ENCODE measurements at places on chromosomes 7 and 10.

DNA sequence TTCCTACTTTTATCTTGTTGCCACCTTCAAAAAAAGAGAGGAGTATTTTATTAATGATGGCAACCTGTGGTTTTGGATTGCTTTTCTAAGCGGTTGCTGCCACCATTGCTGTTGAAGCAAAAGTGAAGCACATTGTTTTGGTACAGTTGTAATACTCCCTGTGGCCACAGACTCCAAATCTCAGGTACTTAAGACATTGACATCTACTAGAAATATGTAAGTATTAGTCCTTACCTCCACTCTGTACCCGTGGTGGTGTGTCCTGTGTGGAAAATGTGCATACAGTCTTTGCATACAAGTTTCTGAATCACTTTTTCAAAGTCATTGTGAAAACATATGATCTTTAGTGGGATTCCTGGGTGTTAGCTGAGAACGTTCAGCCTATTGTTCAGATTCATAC is 85.7 kb downstream of the ANLN start:
- no peak for DNase-seq

DNA sequence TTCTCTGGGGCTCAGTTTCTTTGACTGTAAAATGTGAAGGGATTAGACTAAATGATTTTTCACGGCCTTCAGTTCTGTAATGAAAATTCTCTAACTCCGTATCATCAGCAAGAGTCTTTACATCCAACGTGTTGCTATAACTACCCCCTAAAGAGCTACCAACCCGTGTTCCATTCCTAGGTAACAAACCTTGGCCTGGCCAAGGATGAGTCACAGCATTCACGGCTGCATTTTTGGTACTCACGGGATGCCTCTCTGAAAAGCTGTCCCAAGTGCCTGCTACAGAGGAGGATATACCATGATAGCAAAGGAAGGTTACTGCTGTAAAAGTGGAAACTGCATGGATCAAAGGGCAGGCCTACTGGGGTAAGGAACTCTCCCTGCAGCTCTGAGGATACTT is 5.9 kb downstream of the LRRC4 start:
- peak; percentile 20 for DNase-seq

GRCh38 chr10:15045380-15045779 is 1.6 kb downstream of the OLAH start:
- DNase-seq = no peak

DNA sequence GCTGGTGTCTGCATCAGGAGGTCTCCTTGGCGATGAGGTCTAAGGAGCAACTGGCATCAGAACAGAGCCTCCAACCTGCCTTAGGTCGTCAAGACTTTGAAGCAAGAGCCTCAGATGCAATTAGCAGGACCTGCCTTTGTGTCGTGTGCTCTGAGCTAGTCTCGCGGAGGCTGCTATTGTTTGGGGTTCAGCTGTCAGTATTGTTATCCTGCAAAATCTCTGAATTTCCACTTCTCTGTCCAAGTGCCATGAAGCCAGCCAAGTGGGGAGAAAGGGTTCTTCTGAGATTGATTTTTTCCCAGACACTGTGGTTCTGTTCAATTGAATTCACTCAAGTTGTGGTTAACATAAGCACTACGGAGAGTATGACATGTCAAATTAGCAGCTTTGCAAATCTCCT is 78.7 kb downstream of the ADARB2 start:
- no peak for DNase-seq

DNA sequence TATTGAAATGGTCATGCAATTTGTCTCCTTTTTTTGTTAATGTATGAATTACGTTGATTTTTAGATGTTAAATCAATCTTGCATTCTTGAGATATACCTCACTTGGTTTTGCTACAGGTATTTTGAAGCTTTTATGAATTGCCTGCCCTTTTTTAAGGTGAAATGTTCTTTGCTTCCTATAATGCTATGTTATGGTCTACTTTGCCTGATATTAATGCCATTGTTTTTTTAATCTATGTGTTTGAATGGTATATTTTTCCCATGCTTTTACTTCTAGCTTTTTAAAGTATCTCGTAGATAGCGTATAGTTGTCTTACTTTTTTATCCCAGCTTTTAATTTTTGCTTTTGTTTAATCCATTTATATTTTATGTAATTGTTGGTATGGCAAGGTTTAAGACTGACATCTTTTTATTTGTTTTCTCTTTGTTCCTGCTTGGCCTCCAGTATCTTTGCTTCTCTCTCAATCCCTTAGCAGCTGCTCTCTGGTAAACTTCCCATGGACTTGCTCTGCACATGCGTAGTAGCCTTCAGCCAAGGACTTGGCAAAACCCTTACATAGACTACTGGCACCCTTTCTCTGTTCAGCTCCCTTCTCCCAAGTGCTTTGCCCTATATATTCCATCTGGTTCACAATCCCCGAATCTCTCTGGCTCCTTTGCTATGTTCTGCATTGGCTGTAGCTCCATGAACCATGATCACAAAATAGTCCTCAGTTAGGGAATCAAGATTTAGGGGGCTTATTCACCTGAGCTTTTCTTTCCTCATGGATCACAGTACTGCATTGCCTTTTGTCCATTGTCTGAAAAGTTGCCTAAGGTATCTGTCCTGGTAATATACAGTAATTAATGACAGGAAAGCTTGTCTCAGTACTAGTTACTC is 8.4 kb downstream of the TRIM24 start:
- DNase-seq = no peak

DNA sequence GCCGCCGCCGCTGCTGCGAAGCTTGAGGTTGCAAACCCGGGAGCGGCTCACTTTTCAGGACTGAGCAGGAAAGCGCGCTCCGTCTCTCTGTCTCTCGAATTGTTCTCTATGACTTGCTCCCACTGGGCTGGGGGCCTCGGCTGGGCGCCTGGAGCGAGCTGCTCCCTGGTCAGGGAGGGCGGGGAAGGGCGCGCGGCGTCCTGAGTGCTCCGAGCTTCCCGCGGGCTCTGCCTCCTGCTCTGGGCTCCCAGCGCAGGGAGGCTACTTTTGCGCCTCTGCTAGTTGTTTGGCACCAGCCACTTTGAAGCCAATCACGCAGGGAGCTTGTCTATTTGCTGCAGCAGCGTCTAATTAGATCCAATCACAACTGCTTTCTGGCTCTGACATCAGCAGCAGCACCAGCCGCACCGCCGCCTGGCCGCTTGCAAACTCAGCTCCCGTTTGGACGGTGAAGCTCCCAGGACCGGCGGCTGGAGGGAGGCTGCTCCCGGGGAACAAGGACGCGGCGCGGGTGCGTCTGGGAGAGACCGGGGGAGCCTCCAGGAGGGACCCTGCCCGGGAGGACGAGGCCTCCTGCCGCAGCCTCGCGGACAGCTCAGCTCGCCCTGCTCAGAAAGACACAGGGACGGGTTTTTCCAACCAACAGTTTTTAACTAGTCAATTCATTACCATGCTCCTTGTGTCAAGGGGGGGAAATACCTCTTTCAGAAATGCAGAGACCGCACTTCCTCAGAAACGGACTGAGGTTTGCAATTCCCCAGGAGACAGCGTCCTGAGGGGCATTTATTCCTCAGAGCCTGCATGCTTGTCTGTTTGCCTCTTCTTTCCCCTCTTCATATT is at the start of gene ADARB2:
Gene ADARB2, minus strand, starts transcription at position 304 of the 840 bp plus-strand sequence.
- no peak for DNase-seq

GRCh38 chr10:1346201-1346600 is 290.0 kb downstream of the WDR37 start:
- no peak for DNase-seq

DNA sequence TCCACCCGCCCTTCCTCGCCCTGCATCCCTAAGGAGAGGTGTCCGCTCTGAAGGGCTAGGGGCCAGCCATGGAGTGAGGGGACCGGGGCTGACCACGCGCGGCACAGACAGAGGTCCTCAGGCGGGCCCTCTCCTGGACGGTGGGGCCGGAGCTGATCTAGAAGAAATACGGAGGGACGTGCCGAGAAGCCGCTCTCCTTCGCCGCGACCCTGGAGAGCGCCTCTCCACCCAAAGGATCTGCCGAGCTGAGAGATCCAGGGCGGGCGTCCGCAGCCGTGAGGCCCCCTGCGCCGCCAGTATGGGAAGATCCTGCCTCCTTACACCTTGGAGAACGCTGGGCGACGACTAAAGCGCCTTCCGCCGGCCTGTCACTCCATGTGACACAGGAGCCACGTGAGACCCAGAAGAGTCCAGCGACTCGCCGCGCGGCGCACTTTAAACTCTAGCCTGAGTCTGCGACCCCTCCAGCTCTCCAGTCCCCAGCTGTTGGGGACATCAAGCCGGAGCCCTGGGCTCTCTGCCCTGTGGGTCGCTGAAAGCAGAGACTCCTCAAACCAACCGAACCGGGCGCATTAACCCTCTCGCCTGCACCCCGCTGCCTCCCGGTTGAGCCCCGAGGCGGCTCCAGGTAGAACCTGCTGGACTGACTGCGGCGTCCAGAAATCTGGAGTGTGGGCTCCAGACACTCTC is 1.5 kb upstream of the SFMBT2 start:
- DNase-seq = no peak

DNA sequence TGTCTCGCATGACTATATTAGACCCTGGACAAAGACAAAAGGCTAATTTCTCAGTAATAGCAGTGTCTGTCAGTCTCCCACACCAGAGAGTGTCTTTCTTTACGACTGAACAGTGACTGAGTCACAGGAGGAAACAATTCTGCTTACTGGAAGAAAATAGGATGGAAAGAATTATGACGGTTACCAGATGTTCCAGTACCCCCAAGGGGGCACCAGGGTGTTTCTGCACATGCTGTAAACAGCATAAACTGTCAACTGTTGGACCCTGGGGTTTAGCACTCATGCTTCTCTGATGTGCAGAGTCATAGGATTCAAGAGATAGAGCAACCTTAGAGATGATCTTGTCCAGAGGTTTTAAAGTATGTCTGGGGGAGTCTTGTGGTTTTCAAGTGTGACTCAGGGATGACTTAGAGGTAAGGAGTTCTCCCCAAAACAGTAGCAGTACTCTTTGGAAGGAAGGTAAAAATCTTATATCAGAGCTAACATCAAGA is 291.7 kb downstream of the THSD7A start:
- DNase-seq = peak; percentile 67

DNA sequence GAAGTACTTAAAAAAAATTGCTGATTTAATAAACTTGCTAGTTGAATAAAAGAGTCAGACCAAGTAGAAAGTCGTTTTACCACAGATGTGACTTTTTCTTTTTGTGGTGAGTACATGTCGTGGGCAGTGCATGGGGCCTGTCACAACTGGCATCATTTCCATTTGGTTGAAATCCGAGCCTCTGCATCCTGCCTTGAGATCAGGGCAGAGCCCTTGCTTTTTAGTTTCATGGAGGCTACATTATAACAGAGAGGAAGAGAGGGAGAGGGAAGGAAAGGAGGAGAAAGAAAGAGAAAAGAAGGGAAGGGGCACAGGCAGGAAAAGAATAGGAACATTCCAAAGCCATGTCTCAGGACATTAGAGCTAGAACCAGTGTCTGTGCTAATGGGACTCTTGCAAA is 20.4 kb upstream of the INSYN2A start:
- DNase-seq = no peak

- DNase-seq = no peak
Observed at GRCh38 chr10:26861205-26861998, 644 bp upstream of the ABI1 start.

DNA sequence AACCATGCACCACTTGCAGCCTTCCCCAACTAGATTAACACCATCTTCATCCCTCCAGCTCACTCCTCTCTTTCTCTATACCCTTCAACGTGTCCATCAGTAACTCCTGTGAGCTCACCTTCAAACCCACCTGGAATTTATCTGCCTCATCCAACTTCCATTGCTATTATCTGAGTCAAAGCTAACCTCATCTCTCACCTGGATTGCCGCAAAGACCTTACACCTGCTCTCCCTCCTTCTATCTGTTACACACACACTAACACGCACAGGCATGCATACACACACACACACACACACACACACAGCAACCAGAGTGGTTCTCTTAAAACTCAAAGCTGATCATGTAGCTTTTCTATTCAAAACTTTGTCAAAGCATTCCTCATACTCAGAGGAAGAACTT is 3.8 kb upstream of the TFEC start:
- DNase-seq = no peak

GRCh38 chr7:154644366-154644765 is 358.6 kb downstream of the PAXIP1 start:
- DNase-seq = no peak

DNA sequence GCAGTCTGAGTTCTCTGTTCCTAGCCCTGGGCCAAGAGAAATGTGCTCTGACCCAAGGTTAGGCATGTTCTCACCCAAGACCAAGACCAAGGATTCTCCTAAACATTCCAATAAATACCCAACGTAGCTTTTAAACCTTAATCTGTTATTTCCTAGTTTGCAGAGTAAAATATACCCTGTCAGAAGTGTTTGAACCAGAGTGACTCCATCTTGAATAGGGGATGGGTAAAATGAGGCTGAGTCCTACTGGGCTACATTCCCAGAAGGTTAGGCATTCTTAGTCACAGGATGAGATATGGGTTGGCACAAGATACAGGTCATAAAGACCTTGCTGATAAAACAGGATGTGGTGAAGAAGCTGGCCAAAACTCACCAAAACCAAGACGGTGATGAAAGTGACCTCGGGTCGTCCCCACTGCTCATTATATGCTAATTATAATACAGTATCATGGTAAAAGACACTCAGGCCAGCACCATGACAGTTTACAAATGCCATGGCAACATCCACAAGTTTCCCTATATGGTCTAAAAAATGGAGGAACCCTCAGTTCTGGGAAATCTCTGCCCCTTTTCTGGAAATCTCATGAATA is 27.7 kb downstream of the PLXNA4 start:
- peak; percentile 34 for DNase-seq

GRCh38 chr7:21507627-21508343 is 35.1 kb upstream of the DNAH11 start:
- DNase-seq = peak; percentile 20

DNA sequence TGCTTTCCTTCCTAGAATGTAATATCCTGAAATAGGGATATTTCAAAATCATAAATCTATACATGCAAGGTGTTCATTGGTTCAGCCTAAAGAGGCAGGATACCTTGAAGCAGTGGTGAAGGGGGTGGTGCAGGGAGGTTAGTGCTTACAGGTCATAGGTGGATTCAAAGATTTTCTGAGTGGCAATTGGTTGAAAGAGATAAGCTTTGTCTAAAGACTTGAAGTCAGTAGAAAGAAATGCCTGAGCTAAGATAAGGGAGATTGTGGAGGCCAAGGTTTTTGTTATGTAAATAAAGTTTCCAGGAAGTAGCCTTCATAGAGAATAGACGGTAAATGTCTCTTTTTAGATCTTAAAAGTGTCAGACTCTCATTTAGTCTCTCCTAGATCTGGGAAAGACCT is 741.2 kb upstream of the ZWINT start:
- no peak for DNase-seq

- no peak for DNase-seq
Observed at GRCh38 chr7:55438085-55438756, 73.1 kb downstream of the LANCL2 start.

- no peak for DNase-seq
Observed at GRCh38 chr10:98374217-98374985, 40.6 kb downstream of the PYROXD2 start.

- no peak for DNase-seq
Observed at GRCh38 chr7:41418337-41418736, 284.6 kb downstream of the INHBA start.

- no peak for DNase-seq
Observed at GRCh38 chr7:1883834-1884582, 213.9 kb downstream of the ELFN1 start.

DNA sequence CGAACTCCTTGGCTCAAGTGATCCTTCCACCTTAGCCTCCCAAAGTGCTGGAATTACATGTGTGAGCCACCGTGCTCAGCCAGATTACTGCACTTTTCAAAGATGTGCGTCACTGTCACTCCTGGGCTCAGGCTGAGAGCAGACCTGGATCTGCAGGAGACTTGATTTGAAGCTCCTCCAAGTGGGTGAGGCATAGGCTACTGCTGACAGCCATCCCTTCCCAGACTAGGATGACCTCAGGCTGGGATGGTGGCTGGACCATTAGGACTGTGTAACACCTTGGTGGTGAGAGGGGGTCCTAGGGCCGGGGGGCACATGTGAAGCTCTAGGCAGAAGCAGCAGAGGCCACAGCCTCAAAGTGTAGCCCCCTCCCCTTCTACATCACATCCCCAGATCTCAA is 8.2 kb upstream of the SRRM3 start:
- DNase-seq = no peak
